ENCODE measurements at places on chromosomes 16 and 17. TPM values are rescaled to one million over a fixed set of nuclear protein-coding genes. Genes with fewer than 3 reads are reported as not detected.
A peak's percentile ranks its signal among the peaks of the same experiment; 100 is the strongest.

- no peak overlapping the region for H3K27ac ChIP-seq
- H3K4me1 ChIP-seq: peaks cover 3% of the 10 kb centered on the region
- H3K4me3 ChIP-seq: no peak overlapping the region
- no peak for DNase-seq
- H3K27me3 ChIP-seq: peaks cover 3% of the 10 kb centered on the region
Measured at GRCh38 chr17:49108318-49108717, 24.3 kb upstream of the B4GALNT2 start.

GRCh38 chr17:37087683-37088082 is 138.9 kb downstream of the AATF start:
- peak overlapping the region; percentile 15 for H3K27ac ChIP-seq
- H3K27me3 ChIP-seq: no peaks in the 10 kb centered on the region
- peaks cover 8% of the 10 kb centered on the region for H3K36me3 ChIP-seq

- no peak overlapping the region for H3K4me3 ChIP-seq
- DNase-seq: no peak
- H3K27me3 ChIP-seq: no peaks in the 10 kb centered on the region
- no peaks in the 10 kb centered on the region for H3K36me3 ChIP-seq
Measured at GRCh38 chr16:20129375-20129774, 55.7 kb upstream of the GPR139 start.

Gene TMC7
- total RNA-seq: 1.9 TPM
